ENCODE measurements at places on chromosomes 6 and 20.

- DNase-seq = no peak
Observed at GRCh38 chr20:4383961-4384360, 337.7 kb upstream of the PRND start.

GRCh38 chr20:24444526-24445190 lies 24.8 kb upstream of the SYNDIG1 start:
- DNase-seq = no peak

- DNase-seq = no peak
Observed at GRCh38 chr6:144624246-144624645, 339.1 kb downstream of the UTRN start.

DNA sequence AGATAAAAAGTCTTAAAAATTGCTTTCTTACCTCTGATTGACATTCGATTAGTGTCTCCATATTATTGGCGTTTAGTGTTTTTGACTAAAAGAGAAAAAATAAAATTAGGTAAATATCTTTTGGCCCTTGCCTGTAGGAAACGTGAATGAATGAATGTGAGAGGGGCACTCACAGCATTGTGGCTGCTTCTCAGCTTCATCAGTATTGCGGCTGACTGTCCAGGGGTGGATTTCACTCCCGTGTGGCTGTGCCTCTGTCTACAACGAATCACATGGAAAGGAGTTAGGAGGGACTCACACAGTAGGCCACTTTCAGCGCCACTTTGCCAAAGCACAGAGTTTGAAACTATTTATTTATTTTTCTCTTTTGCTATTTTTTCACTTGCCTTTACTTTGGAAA lies 844 bp downstream of the TAGAP start:
- DNase-seq = no peak

GRCh38 chr20:23361119-23361475 lies 885 bp upstream of the GZF1 start:
- no peak for DNase-seq

- no peak for DNase-seq
Observed at GRCh38 chr6:125585470-125585869, 164.0 kb upstream of the HEY2 start.

DNA sequence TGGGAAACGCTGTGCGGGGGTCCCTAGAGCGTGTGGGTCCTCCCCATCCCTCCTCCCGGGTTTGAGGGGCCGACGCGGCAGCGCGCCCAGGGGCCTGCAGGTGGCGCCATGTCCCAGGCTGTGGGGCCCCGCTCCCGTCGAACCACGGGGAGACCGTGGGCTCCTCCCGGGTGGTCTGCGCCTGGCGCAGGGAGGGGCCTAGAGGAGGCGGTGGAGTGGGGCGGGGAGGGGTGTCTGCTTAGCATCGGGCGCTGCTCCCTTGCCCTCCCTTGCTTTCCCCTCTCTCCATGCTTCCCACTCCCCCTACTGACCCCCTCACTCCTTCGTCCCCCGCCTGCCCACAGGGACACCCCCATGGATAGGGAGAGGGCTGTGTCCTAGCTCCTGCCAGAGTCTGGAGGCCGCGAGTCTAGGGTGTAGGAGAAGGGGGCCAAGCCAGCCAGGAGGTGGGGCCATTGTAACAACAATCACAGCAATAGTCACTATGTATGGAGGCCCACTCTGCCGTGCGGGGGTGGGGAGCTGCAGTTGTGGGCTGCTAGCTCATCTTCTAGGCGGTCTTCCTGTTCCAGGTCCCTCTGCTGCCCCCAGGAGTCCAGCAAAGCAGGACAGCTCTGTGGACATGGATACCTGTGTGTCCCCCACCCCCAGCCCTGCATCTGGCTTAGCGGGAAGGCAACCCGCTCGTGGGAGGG lies 51.7 kb downstream of the CHMP4B start:
- DNase-seq = peak; percentile 95

DNA sequence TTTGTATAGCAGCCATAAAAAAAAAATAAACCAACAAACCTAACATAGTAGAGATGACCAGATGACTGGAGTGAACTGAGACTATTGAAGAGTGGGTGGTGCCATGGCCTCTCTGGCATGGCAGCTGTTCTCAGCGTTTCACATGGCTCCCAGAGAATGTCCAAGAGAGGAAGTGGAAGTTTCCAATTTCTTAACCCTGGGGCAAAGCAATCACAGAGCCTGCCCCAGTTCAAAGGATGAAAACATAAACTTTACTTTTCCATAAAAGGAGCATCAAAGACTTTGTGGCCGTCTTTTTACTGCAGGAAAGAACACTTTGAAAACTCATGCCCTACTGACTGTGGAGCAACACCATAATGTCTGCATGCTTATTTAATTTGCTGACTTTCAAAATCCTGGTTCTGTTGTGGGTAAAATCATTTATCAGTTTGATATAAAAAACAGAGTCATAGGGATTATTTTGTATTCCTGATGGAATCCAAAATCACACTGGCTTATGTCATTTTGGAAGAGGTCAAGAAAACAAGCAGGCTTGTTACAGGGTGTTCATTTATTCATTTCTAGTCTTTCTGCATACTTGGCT lies 165.4 kb downstream of the SLC35B3 start:
- no peak for DNase-seq

DNA sequence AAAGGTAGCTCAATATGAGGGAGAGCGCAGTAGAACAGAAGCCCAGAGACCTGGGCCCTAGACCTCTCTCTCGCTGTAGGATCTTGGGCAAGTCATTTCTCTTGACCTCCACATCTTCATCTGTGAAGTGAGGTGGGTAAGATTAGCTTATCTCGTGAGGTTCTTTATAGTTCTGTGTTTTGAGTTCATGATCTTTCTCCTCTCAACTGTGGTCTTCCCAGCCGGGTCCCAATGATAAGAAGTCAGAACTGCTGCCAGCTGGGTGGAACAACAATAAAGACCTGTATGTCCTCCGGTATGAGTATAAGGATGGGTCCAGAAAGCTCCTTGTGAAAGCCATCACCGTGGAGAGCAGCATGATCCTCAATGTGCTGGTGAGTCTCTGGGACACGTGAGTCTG lies 6.9 kb downstream of the PSMF1 start:
- no peak for DNase-seq

GRCh38 chr20:9928955-9929354 lies 90.1 kb upstream of the PAK5 start:
- no peak for DNase-seq

GRCh38 chr6:128504003-128504654 lies 16.3 kb downstream of the PTPRK start:
- no peak for DNase-seq

- no peak for DNase-seq
Observed at GRCh38 chr6:136511397-136511796, 38.8 kb downstream of the MAP7 start.

DNA sequence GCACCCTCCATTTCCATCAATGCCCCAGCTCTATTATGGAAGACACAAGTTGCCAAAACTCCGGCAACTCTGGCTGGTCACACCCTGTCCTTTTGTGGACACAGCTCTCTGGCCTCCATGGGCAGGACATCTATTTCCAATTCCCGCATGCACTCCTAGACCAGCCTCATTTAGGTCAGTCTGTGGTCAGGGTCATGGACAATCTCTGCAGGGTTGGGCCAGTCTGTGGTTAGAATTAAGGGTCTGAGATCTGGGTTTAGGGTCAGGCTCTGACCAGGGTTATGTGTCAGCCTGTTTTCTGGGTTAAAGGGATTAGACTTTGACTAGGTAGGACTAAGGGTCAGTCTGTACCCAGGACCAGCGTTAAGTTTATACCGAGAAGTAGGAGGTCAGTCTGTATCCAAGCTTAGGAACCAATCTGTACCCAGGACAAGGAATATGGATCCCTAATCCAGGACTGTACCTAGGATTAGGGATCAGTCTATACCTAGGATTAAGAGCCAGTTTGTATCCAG lies 82.4 kb downstream of the VEGFA start:
- DNase-seq = no peak

- DNase-seq = no peak
Observed at GRCh38 chr6:10962673-10963072, 75.8 kb downstream of the SYCP2L start.

DNA sequence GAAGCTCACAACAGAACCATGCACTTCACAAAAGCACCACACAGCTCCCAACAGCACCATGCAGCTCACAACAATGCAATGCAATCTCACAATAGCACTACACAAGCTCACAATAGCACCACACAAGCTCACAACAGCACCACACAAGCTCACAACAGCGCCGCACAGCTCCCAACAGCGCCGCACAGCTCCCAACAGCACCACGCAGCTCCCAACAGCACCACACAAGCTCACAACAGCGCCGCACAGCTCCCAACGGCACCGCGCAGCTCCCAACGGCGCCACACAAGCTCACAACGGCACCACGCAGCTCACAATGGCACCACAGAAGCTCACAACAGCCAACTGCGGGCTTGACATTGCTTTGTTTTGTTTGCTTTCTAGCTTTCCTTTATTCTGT lies 198.1 kb downstream of the DLL1 start:
- no peak for DNase-seq

- DNase-seq = no peak
Observed at GRCh38 chr6:91608428-91608827, 1021.6 kb upstream of the MAP3K7 start.

- DNase-seq = peak; percentile 46
Observed at GRCh38 chr6:41846666-41847237, 48.4 kb downstream of the USP49 start.

DNA sequence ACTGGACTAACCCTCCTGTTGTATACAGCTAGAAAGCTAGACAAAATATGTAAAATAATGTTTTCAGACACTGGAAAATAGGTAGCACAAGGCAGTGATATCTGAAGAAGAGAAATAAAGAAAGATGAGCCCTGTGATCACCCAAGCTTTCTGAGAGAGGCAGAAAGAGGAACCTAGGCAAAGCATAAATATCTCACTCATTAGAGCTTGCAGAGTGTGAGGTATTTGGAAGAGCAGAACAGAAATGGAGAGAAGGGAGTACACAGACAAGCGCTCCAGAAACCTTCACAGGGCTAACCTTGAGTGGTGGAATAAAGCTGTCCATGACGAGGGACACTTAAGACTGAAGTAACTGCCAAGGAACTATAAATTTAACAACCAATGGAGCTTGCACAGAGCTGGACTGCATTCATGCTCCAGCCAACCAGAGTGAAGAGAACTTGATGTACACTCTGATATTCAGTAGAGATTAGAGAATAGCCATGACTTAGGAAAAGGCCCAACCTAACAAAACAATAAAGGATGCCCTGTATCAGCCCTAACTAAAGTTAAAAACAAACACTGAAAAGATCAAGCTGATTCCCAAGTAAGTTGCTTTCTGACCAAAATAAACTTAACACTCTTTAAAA lies 280.9 kb upstream of the STXBP5 start:
- no peak for DNase-seq

DNA sequence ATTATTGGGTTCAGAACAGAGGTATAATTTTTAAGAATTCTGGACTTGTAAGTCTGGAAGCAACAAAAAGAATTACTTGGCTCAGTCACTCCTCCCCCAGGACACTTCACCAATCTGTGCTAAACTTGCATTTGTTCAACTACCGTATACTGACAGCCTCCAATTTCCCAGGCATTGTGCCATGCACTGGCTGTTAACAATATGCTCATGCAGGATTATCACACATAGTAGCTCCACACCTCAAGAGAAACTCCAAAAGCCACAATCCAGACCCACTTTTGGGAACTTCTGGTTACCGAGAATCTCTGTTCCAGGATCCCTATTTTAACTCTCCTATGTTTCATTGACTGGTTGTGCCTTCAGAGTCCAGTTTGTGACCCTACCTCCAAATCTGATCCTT lies 7.7 kb downstream of the ADGRF1 start:
- DNase-seq = no peak

- DNase-seq = no peak
Observed at GRCh38 chr6:20455251-20455940, 53.7 kb downstream of the E2F3 start.

- DNase-seq = no peak
Observed at GRCh38 chr6:69973763-69974162, 107.4 kb downstream of the COL19A1 start.

DNA sequence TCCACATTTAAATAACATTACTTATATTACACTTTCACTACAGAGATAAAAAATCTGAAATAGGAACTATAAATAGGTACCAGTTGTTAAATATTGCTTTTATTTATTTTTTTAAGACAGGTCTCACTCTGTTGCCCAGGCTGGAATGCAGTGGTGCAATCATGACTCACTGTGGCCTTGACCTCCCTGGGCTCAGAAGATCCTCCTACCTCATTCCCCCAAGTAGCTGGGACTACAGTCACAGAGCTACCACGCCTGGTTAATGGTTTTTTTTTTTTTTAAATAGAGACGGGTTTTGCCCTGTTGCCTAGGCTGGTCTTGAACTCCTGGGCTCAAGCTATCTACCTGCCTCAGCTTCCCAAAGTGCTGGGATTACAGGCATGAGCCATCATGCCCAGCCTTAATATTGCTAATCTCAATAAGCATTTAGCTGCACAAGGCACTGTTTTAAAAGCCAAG lies 17.3 kb downstream of the EEF1E1 start:
- no peak for DNase-seq

DNA sequence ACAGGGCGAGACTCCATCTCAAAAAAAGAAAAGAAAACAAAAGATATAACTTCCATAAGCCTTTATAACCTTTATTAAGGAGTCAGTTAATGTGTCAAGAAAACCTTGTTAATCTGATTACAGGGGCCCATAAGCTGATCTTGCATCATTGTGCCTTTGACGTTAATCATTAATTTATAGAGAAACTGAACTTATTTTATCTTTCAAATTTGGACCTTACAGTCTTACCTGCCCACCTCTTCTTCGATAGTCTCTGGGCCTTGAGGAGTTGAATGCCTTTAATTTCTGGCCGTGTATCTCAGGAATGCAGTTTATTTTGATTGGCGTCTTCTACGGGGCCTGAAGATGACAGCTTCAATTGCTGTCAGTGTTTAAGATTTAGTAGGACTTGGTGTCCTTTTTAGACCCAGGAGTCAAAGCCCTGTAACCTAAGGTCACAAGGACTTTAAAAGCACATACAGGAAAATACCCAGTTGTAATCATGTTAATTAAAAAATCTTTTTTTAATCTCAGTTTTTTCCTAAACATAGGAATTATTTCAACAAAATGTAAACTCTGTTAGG lies 5.8 kb downstream of the ACOT13 start:
- DNase-seq = no peak

DNA sequence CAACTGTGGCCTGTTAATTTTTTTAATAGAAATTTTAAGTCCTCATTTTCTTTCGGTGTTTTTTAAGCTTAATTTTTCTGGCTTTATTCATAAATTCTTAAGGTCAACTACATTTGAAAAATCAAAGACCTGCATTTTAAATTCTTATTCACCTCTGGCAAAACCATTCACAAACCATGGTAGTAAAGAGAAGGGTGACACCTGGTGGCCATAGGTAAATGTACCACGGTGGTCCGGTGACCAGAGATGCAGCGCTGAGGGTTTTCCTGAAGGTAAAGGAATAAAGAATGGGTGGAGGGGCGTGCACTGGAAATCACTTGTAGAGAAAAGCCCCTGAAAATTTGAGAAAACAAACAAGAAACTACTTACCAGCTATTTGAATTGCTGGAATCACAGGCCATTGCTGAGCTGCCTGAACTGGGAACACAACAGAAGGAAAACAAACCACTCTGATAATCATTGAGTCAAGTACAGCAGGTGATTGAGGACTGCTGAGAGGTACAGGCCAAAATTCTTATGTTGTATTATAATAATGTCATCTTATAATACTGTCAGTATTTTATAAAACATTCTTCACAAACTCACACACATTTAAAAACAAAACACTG lies 10.1 kb downstream of the HFE start:
- no peak for DNase-seq

GRCh38 chr6:82166493-82166892 lies 81.1 kb downstream of the IBTK start:
- DNase-seq = no peak
